ENCODE measurements at places on chromosomes 12 and 14.

DNA sequence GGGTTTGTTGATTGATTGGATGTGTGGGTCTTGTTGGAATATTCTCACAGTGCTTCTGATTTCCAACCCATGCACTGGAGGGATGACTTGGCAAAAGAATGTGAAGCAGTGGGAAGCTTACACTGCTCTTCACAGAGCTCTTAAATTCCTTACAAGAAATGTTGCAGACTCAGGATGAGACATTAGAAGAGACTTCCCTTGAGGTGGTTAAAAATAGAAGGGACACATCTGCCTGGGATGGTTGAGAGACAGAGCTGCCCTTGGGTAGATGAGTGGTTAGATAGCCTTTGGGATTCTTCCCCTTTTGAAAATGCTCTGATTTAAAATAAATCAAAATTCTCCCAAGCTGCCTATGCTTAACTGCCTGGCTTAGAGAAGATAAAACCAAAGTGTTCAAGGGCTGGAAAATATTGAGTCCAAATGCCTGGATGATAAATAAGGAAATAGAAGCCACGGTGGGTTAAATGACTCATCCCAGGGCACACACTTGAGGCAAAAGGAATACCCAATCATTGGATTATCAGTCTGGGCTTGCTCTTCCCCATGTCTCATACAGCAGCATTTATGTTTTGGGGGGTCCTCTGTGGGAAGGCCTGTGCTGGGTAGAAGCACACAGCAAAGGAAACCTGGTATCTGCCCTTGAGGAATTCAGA is 264.3 kb downstream of the AKAP6 start:
- DNase-seq, result no peak

- no peak for DNase-seq
Observed at GRCh38 chr14:35557221-35557747, 23.3 kb downstream of the INSM2 start.

- no peak for DNase-seq
Observed at GRCh38 chr12:10285919-10286318, 21.8 kb upstream of the KLRD1 start.

DNA sequence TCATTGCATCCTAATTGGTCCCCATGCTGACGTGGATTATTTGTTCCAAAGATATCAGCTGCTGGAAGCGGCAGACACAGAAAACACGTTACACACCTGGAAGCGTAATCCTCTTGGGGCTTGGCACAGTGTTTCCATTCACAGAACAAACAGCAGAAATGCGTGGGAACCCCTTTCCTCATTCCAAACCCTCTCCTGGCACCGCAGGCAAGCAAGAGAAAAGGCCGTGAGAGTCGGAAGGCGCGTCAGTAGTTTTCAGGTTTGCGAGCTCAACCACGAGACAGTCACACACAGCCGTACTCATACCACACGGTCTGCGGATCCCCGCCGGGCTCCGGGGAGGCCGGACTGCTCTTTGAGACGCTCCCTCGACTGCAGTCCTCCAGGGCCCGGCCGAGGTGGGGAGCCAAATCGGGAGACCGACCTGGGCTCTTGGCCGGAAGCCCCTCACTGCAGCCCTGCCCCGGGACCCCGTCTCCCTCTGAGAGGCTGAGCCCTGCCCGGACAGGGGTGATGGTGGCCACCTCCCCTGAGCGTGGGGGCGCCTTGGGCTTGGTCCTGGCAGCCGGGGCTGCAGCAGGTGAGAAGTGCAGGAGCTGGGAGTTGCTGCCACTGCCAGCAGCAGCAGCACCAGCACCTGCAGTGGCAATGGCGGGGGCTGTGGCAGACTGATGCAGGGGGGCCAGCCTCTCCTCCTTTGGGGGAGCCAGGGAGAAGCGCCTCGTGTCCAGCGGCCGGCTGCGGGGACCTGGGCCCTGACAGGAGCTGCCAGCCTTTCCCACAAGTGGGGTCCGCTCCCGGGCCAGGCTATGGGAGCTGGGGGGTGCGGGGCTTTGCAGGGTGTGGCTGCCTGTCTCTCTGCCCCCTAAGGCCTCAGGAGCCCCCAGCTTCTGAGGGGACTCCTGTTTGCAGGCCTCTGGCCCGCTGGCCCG is 28.1 kb upstream of the GPR68 start:
- no peak for DNase-seq

GRCh38 chr12:68137335-68137830 is 22.2 kb downstream of the IFNG start:
- no peak for DNase-seq

DNA sequence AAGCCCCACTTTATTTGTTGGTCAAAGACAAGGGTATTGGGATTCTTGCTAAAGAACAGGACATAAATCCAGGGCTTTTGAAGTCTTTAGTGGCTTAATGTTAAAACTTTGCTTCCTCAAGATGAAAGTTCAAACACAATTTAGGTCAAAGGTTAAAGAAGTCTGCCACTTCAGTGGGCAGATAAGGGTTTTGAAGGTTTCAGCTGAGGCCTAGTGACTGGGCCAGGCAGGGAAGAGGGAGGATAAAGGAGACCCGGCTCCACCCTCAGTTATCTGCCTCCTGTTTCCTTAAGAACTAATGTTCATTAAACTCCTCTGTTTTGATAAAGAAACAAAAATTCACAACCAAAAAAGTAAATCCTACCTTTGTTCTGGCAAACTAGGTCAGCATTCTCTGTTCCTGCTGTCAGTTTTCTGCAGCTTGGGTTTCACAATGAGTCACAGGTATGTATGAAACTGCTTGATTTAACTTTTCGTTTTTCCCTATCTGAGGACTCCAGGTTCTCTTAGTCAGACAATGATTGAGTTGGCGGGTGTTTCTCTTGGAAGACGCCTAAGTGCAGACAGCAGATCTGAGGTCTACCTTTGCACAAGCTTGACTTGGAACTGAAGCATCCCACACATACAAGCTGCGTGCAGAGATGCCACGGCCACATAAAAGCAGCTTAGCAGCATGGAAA is 208.3 kb downstream of the EXOC5 start:
- DNase-seq, result no peak

DNA sequence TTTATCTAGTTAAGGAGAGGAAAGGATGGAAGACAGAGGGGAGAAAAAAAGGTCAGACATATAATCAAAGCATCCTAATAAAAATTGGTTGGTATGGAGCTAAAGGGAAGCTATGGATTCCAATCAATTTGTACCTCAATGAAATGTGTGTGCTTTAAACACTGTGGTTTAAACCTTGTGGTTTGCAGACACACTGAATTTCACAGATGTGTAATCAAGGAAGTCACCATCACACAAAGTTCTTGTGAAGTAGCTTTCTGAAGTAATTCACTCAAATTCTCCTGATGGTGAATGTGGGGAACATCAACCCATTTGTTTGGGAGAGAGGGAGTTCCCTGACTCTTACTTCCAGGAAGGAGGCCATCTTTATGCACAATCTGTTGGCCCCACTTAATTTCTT is 243.3 kb upstream of the KRR1 start:
- no peak for DNase-seq

DNA sequence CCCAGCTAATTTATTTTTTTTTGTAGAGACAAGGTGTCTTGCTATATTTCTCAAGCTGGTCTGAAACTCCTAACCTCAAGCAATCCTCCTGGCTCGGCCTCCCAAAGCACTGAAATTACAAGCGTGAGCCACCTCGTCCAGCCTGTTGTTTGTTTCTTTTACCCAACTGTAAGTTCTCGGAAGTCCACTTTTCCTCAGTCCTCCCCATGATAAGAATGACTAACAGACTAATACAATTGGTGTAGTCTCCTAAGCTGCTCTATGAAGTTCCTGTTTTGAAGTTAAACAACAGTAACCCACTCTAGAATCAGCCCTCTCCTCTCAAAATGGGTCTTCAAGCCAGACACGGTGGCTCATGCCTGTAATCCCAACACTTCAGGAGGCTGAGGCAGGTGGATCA is 36.5 kb downstream of the HIGD1C start:
- DNase-seq, result no peak

- DNase-seq, result no peak
Observed at GRCh38 chr12:71162832-71163763, 5.3 kb upstream of the TSPAN8 start.

DNA sequence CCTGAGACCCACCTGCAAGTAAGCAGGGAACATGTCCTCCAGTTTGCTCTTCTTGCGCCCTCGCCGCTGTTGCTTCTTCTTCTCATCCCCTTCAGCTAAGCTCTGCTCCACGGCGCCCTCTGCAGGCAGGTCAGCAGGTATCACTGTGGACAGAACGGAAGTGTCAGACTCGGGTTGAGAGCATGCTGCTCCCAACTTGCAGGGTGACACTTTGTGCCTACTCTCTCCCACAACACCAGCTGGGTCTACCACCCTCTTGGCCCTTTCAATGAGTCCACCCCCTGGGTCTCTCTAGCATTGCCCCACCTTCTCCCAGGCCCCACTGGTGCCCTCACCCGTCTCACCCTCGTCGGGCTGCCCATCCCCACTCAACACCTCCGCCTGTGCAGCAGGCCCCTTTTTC is 16.7 kb downstream of the KMT2D start:
- DNase-seq, result peak; percentile 54

GRCh38 chr12:48350249-48351021 is at the start of gene ZNF641:
ZNF641 (minus strand) TSS chr12:48350919; CDS start chr12:48348090, 2,829 bp downstream.
- peak; percentile 42 for DNase-seq

- no peak for DNase-seq
Observed at GRCh38 chr14:76589246-76589645, 172.0 kb upstream of the VASH1 start.

GRCh38 chr14:105333613-105334364 is 19.2 kb downstream of the PACS2 start:
- no peak for DNase-seq

GRCh38 chr12:89029961-89030360 is 322.3 kb downstream of the DUSP6 start:
- DNase-seq, result no peak

GRCh38 chr12:2335916-2336315 is 283.1 kb downstream of the CACNA1C start:
- DNase-seq, result no peak

GRCh38 chr14:102187044-102187443 is 47.3 kb downstream of the WDR20 start:
- no peak for DNase-seq

- DNase-seq, result peak; percentile 5
Observed at GRCh38 chr14:39731912-39732311, 299.7 kb upstream of the FBXO33 start.

GRCh38 chr14:82432301-82433105 is 898.9 kb upstream of the SEL1L start:
- no peak for DNase-seq

DNA sequence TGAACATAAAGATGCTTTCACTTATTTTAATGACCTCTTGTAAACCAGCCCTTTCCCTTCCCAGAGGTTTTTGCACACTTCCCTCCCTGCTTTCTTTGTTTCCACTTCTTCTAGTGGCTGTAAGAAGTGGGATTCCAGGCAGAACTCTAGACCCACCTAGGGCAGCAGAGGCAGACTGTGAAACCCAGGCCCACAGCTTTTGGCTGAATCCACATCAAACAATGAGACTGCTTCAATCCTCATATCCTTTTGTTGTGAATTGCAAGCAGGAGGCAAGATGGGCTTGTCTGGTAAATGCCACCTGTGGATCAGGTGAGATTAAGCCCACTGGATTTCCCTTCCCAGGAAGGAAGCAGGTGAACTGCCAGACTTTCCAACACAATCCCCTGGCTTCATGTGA is 12.8 kb downstream of the CCDC177 start:
- no peak for DNase-seq

DNA sequence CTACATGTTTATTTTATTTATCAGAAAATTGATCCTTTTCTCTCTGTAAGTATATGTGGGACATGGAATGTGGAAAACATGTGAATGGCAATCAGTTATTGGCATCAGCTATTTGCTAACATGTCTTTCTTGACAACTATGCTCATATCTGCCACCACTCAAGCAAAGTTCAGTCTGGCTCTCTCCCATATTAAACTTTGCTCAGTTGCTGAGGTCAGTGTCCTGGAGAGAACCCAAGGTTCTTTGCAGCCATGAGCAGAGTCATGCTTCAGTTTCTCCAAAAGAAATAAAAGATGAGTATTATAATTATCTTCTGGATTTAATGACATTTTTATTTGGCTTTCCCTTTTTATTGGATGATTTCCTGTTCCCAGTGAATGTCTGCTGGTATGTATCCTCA is 42.6 kb downstream of the A2M start:
- no peak for DNase-seq

- no peak for DNase-seq
Observed at GRCh38 chr12:101859664-101860607, 17.4 kb upstream of the DRAM1 start.

DNA sequence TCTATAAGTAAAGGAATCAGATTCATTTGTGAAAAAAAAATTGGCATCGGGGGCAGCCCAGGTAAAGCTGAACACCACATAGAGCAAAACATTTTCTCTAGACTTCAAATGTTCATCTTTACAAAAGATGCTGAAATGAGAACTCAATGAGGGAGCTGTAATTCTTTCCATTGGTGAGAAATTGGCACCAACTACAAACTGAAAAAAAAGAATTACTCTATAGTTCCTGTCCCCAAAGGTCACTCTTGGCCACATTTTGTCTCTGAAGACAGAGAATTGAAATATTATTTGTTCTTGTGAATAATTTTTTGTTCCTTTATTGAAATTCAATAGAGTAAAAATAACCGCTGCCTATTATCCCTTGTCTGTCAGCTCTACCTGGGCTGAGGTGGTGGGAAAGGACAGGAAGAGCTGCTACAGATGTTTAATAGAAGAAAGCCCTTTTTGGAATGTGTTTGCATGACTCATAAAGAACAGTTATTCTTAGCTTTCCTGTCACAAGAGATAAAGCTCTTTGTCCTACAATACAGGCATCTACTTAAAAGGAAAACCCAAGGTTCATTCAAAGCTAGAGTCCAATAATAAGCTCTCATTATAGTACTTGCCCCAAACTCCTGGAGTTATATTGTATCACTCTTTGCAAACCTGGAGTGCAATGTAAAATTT is 380.1 kb upstream of the KITLG start:
- DNase-seq, result no peak

DNA sequence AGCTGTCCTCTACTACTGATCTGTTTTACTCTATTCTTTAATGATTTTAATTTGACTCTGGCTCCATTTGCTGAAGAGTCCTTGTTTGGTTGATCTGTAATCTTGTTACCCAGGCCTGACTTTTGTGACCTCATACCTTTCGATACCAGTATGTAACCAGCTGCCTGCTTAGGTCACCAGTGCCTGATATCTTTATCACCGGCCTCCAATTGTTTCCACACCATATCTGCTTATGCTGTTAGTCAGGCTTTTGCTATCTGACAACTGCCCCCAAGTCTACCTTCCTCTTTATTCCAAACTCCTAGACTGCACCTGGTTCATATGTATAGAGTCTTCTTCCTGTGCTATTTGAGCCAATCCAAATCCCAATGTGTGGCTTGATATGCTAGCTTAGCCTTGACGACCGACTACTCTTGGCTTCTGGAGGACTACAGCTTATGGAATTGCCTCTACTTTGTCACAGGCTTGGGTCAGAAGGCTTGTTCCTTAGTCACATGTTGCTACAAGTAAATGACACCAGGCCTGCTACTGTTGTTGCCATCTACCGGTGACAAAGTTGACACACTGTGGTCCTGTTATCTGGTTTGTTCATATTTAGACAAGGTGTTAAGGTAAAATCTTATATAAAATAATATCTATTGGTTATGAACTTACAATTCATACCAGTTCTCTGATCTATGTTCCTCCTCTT is 193.9 kb downstream of the TRHDE start:
- DNase-seq, result no peak

Data from NT2/D1 (cell line).